ENCODE measurements at places on chromosomes 6 and 20.

DNA sequence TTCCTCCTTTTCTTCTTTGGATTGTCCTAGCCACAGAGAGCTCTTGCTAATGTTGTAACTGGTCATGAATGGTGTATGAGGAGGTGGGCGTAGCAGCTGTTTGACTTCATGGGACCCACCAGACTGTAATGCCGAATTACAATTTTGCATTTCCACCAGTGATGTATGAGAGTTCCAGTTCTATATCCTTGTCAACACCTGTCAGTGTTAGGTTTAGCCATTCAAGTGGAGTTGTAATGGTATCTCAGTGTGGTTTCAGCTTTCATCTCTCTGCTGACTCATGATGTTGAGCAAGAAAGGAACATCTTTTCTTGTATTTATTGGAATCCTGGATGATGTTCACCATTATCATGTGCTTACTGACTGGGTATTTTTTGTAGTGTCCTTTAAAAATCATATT, 5.1 kb downstream of the IGF2R start:
- DNase-seq: no peak

- no peak for DNase-seq
These were observed 31.5 kb downstream of the MAFB start for GRCh38 chr20:40657526-40657925.

DNA sequence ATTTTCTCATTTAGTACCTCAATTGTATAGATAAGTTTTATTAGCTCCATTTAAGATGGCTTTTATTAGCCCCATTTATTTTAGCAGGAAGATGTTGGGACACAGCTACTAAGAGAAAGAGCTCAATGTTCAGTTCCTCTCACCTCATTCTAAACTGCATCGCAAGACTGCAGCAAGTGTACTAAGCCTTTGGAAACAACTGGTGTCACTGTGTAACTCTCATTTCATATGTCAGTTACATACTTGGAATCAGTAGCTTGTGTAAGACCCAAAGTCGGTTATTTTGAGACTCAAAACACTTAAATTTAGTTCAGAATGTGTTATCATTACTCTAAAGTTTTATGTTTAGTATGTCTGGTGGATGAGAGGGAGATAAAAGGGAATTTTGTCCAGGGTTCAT, 482.9 kb downstream of the BMP2 start:
- DNase-seq: no peak

- DNase-seq: no peak
These were observed 293.4 kb downstream of the TFAP2C start for GRCh38 chr20:56922497-56922896.

- DNase-seq: no peak
These were observed 1074.3 kb downstream of the KIF16B start for GRCh38 chr20:15498926-15499325.

DNA sequence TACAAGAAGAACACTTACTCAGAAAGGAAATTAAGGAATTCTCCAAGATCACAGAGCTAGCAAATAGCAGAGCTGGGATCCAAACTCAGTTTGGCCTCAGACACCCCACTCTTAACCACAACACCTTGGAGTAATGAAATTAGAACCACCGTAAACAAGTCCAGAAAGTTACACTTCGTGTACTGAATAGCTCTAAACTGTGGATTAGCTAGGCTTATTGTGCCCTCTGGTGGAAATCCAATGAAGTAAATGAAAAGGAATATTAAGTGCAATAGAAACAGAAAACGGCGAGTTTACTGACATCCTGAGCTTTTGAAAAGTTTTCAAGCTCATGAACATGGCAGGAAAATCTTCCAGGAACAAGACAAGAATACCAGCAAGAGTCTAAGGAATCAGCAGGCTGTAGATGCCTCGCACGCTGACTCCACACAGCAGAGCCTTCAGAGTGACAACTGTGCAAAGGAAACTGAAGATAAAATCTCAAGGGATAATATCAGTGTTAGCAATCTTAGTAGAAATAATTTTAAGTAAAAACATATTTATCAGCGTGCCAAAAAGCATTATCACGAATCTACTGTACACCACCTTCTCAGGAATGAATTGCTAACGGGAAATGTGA, 34.6 kb downstream of the FBXO5 start:
- no peak for DNase-seq

GRCh38 chr20:2299301-2299700, 3.5 kb downstream of the TGM3 start:
- no peak for DNase-seq

DNA sequence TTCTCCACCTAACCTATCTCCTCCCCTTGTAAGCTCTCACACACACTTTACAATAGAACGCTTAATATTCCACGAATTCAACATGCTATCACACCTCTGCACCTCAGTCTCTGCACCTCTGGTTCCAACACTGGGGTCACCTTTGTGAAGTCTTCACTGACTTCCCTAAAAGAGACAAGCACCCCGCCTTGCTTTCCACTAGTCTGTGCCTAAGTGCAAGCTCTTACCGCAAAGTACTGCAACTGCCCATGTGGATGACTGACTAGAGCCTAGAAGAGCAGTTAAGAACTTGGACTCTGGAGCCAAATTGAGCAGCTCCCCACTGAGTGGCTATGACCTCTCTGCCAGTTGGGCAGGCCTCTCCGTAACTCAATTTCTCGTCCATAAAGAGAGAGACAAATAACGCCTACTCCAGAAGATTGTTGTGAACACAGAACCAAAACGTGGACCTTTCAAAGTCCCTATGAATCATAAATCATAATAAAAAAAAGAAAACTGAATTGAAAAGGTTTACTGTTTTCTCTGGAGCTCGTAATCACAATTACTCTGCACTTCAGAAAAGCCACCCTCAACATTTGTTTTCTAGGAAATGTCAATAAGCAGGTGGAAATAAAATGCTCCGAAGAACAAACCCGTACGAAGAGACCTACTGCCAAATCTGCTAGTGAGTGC, 1.2 kb downstream of the IFNGR1 start:
- no peak for DNase-seq

DNA sequence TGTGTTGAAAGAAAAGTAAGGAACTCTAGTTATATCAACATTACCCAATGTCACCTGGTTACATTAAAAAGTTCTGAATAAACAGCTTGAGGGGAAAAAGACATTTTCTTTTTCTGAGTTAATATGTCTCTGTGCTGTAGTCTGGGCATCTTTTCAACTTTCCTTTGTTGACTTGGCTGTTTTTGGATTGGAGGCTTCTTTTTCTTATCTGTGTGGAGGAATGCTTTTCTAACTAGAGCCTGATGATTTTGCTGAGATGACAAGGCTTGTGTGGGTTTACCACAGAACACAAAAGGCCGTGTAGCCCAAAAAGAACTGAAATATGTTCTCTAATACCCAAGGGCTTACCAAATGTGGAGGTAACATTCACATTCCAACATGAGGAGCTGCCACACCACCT, 161.8 kb downstream of the KCNQ5 start:
- DNase-seq: no peak

DNA sequence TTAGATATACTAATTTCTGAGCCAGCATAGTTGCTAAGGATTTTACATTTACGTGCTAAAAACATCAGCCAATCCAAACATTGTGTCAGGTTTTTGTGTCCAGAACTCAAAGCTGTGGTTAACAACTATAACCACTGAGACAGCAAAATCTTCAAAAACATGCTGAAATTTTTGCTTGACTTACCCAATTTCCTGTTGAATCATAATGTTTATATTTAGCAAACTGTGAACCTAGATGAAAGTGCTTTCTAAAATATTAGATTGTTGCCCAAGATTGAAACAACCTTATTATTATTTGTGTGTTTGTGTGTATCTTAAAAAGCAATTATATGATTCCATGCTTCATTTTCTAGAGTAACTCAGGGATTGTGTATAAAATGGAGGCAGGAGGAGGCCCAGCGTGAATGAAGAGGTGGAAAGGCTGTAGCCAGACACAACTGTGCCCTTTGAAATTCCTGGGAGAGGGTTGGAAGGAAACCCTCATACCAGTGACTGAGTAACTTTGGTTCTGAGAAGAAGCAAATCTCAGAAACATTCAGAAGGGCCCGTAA, 48.0 kb downstream of the ARMC2 start:
- no peak for DNase-seq

GRCh38 chr6:36794713-36795065, 44.6 kb downstream of the CPNE5 start:
- no peak for DNase-seq

DNA sequence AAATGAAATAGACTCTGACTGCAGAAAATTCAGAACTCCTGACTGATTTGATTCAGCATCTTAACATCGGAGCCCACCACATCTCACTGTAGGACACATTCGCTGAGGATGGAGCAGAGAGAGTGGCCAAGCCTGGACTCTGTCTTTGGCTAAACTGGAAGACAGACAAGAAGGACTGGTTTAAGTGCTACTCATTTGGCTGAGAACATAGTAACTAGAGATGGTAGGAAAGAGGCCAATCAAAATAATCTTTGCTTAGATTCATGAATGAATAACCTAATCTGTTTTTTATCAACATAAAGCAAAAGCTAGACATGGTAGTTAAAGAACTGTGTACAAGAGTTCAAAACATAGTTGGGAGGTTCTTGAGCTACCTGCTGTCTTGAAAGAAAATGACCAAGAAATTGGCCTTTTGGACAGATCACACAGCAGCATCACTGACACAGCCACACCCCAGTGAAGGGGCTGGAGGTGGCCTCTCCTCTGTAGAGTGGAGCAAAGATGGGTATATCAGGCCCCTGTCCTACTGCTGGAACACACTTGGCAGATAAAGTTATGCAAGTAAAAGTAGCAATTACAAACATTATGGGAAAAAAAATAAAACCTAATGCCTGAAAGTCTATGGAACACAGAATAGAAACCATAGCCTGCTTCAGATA, 87.1 kb upstream of the NT5E start:
- no peak for DNase-seq

GRCh38 chr20:8535403-8536261, 403.6 kb downstream of the PLCB1 start:
- no peak for DNase-seq

- no peak for DNase-seq
These were observed 295.5 kb downstream of the SLC35F1 start for GRCh38 chr6:118202517-118202916.

GRCh38 chr6:34239893-34240292, 3.2 kb downstream of the HMGA1 start:
- DNase-seq: no peak

DNA sequence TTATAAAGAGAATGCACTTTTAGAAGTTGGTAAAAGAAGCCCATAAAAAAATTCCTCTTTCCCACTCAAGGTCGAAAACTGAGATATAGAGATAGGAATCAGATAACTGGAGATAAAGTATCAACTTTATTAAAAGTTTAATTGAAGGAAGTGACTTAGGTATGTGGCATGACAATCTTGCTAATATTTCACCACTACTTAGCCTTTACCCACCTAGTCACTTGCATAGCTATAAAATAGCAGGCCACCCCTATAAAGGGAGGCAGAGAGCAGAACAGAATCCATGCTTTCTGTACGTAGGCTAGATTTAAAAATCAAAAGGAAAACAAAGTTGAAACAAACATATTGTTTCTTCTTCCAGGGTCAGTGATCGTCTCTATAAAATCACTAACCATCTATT, 13.2 kb upstream of the TBC1D32 start:
- no peak for DNase-seq

- DNase-seq: no peak
These were observed 9.1 kb upstream of the RPL7L1 start for GRCh38 chr6:42870145-42870936.

GRCh38 chr6:34597605-34598353, 41.6 kb upstream of the SPDEF start:
- DNase-seq: no peak

- DNase-seq: no peak
These were observed 3.7 kb upstream of the RPP40 start for GRCh38 chr6:5007531-5007930.

- DNase-seq: no peak
These were observed 92.4 kb downstream of the SMOC2 start for GRCh38 chr6:168533414-168533813.

DNA sequence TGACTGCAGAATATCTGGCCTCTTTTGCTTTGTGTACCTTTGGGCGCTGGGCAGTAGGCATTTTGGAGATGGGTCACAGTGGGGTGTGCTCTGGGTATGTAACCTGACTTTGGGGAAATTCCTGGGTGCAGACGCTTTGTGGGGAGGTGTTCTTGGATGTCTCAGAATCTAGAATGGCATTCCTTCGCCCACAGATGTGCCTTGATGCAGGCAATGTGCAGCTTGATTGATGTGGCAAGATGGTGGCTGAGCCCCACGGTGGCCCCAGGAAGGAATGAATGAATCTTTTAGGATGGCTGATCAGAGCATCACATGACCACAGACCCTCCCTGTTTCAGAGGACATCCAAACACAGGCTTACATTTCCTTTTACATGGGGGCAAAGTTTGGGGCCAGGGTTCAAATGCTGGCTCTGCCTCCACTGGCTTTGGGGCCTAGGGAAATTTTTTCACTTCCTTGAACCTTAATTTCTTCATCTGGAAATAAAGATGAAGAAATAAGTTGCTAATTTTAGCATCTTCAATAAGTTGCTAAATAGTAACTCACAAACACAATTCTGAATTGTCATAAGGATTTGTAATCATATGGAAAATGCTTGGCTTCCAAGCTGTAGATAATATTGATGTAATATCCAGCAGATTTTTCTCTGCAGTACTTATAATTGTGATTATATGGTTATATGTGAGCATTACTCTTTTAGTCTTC, 5.6 kb downstream of the PPP1R16B start:
- no peak for DNase-seq

DNA sequence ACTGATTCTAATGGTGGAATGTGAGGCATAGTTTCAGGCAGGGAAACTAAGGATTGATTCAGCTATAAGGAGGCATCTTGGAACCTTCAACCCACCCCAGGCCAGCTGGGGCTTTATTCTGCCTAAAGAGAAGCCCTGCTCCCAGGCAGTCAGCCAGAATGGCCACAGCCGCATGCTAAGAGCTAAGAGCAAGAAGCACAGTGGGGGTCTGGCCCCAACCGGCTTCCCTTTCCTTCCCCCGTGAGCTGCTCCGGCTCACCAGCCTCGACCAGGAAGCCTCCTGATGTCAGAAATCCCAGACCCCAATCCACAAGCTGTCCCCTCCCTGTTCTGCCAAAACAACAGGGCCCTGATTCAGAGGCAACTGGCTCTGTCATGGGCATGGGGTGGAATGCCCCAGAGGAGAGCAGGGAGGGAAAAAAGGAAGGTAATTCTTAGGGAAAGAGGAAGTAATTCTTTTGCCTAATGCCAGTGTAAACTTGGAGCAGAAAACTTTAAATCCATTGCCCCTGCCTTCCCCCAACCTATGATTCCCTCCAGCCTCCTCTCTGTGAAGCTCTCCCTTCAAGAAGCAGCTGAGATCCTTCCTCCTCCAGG, 6.9 kb downstream of the GRM4 start:
- no peak for DNase-seq

GRCh38 chr20:25624500-25624939, 706 bp upstream of the NANP start:
- DNase-seq: no peak

DNA sequence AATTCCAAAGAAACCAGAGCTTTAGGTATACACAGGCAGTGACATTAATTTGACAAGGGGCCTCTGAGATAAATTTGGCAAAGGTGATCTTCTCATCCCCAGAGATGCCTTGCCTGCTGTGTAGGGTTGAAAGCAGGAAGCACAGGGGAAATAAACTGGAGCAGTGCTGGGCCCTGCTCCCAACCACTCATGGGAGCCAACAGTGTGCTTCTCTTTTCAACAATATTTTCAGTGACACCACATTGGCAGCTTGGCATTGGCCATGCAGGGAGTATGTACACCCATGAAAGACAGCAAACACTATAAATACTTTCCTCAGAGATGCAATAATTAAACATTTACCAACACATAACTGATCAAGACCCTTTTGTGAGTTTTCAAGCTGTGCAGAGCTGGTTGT, 90.7 kb upstream of the F13A1 start:
- no peak for DNase-seq

- DNase-seq: no peak
These were observed 102.5 kb downstream of the NOL4L start for GRCh38 chr20:32482442-32483261.

All from esophagus squamous epithelium (tissue), 5 donors.